ENCODE measurements at places on chromosomes 3 and 15.

DNA sequence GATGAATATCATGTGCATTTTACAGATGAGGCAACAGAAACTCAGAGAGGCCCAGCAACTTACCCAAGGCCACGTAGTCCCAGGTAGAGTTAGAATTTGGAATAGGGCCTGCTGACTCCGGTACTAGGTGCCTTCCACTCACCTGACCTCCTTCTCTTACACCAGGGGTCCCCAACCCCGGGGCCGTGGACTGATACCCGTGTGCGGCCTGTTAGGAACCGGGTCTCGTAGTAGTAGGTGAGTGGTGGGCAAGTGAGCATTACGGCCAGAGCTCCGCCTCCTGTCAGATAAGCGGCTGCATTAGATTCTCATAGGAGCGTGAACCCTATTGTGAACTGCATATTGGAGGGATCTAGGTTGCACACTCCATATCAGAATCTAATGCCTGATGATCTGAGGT is 64.8 kb downstream of the SMAD3 start:
- DNase-seq = no peak

DNA sequence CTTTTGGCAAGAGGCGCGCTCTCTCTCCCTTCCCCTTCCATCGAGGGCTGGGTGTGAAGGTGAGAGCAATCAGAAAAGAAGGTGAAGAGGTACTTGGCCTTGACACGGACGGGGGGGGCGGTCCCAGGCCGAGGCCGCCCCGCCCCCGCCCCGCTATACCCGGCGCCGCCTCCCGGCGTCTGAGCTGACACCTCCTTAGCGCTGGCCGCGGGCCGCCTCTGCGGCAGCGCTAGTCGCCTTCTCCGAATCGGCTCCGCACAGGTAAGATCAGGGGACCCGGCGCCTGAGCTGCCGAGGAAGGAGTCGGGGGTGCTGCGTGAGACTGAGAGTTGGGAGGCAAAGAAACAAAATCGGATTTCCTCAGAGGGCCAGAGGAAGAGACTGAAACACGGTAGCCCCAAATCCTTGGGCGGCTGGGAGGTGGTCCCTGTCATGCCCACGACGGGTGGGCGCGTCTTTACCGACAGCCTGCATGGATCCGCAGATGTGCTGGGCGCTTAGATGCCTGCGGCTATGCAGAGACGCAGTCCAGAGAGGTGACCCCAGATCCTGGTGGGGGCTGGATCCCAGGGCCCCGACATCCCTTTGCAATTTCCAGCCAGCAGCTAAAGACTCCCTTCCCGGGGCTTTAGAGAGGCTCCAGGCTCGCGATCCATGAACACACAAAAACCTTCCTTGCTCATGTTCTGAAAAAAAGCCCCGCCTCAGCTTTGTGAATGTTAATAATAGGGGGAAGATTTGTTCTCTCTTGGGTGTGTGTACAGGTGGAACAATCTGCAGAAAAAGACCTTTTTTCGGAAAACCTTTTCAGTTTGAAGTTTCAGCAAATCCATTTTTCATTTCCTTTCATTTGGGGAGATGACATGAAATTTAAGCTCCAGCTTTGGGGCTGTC is at the start of gene ENTPD3:
Gene ENTPD3 (plus strand): TSS at position 184 of the 894 bp plus-strand sequence. CDS start 874 bp downstream, outside the sequence.
- no peak for DNase-seq

DNA sequence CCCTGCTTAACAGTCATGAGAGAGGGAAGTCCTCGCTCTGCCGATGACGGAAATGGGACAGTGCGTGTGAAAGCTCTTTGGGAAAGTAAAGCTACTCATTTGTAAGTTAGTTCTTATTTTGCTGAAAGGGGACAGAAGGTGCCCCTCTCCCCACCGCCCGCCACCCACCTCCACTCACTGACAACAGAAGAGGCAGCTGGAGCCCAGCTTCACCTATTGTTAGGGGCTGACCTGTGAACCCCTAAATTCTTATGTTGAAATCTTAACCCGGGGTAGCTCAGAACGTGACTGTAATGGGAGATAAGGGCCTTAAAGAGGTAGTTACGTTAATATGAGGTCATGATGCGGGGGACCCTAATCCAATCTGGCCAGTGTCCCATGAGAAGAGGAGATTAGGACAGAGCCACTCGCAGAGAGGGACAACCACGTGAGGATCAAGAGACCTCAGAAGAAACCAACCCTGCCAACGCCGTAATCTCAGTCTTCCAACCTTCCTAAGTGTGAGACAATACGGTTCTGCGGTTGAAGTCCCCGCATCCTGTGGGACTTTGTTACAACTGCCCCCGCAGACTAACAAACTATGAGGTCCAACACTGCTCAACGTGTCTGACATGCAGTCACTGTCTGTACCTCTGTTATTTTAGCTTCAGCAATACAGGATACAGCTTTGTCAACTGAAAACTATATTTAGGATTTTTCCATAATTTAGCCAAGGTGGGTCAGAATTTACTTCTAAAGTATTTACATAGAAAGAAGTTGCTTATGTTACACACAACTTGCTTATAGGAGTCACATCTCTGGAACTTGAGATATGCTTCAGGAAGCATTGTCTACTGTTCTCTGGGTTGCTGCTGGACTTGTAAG is 51.7 kb downstream of the PCSK6 start:
- no peak for DNase-seq

DNA sequence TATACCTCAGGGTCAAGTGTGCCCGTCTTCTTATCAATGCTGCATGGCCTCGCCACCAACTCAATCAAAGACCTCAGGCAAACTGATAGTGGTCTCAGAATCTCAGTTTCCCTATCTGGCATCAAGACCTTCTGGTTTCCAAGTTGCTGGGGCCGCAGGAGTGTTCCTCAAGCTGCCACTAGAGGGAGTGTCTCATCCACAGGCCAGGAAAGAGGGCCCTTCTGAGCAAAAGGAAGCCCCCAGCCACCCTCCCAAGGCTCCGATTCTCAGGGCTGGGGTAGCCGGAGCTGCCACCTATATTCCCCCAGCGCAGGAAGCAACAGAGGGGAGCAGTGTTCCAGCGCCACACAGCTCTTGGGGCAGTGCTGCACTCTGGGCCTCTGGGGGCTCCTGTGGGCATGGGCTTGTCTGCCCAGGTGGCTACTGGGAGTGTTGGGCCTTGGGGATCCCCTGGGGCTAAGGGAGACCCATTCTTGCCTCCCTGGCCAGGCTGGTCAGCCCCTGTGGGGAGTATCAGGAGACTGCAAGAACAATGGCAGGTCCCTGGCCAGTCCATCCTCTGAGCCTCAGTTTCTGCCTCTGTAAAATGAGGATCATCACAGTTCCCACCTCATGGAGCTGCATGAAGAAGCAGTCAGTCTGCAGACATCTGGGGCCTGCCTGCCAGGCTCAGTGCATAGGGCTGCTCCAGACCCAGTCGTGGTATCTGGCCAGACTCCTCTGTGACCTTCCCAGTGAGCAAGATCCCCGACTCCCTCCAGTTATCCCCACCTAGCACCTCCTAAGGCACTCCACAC is 23.4 kb upstream of the SEC13 start:
- DNase-seq = no peak

- no peak for DNase-seq
Measured at GRCh38 chr15:50116477-50116876, 2.6 kb downstream of the ATP8B4 start.

GRCh38 chr3:55180161-55180560 is 252.3 kb upstream of the LRTM1 start:
- no peak for DNase-seq

DNA sequence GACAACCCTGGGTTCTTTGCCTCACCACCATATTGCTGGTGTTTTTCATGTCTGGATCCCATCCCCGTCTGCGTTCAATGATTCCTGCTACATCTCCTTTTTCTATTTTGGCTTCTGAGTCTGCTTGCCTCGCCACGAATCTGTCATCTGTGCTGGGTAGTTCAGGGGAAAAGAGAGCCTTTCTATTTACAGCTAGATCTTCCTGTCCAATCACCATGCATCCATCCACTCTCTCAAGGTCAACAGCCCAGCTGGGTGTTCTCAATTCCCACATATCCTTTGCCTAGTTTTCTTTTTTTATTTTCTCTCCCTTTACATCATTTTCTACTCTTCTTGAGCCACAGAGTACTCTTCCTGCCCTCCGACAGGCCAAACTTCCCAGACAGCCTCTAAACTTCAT is 104.8 kb upstream of the RAD18 start:
- DNase-seq = no peak

DNA sequence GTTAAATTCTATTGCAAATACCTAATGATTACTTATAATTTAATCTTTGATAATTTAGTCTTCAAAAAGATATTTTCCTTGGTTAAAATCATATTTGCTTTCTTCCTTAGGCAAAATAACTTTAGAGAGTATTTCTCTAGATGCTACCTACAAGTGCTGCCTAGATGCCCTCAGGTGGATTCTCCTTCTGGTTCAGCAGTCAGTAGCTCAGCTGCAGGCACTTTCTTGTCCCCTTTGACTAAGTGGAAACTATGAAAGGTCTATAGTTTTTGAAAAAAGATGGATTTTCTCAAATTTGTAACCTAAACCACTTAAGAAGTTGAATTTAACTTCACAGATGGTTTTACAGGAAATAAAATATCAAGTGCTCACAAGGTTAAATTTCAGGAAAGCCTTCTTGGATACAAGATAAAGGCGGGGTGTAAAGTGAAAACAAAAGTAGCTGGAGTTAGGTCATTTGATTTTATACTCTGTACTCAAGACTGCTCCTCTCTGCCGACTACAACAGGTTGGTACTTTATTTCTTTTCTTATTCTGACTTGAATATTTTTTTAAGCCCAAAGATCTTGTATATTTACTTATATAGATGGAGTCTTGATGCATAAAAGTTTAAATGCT is at the start of gene ACKR4:
Gene ACKR4 (plus strand): TSS at position 455 of the 618 bp plus-strand sequence. CDS start 3,128 bp downstream, outside the sequence.
- DNase-seq = no peak

GRCh38 chr15:31537770-31538592 is 211.3 kb downstream of the KLF13 start:
- DNase-seq = no peak

- DNase-seq = peak; percentile 2
Measured at GRCh38 chr3:63442918-63443317, 164.8 kb downstream of the SYNPR start.

Data from hypothalamus (tissue), 51 donors.